ENCODE measurements at places on chromosomes 2 and 18.

DNA sequence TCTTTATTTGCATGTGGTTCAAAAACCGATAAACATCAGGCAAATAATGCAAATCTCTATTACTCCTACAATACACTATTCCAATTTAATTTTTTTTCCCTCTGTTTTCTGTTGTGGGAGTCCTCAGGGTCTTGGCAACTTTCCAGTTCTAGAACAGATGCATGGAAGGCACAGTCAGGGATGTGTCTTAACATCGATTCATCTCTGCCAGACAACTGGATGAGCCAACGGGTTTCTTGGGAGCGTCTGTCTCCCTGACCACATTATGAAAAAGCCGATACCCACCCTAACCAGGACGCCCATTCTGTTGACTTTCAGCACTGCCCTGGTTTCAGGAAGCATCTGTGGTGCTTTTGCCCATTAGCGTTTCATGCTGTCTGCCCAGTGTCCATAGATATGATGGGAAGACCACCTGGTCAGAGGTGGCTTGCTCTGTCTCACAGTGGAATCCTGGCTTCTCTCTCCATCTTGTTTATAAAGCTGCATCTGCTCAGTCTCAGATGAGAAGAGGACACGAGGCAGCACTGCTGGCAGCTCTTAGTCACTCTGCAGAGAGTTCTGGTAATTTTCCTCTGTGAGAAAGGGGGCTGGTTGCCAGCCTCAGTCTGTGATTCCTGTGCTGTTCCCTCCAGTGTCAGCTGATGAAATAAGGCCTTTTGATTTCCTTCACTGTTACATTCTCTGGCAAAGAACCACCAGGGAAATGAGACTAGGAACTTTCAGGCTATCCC lies 57.9 kb upstream of the KCNE4 start:
- DNase-seq = peak; percentile 31

DNA sequence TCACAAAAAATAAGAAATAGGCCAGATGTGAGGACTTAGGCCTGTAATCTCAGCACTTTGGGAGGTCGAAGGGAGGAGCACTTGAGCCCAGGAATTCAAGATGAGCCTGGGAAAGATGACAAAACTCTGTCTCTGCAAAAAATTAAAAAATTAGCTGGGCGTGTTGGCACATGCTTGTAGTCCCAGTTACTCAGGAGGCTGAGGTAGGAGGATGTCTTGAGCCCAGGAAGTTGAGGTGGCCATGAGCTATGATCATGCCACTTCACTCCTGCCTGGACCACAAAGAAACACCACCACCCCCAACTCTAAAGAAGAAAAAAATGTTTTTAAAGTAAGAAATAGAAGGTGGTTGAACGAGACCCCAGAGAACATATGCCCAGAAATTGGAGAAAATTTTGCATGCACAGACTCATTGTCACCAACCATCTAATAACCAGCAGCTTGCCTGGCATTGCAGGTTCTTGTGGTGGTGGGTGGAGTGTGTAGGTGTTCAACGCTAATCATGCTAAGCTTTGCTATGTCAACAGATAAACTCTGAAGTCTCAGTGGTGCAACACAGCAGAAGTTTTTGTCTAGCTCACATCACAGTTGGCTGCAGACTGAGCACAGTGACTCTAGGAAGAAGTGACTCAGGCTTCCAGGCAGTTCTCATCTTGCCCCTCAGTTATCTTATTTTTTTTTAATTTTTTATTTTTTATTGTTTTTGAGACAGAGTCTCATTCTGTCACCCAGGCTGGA lies 18.6 kb downstream of the ARL4C start:
- no peak for DNase-seq

DNA sequence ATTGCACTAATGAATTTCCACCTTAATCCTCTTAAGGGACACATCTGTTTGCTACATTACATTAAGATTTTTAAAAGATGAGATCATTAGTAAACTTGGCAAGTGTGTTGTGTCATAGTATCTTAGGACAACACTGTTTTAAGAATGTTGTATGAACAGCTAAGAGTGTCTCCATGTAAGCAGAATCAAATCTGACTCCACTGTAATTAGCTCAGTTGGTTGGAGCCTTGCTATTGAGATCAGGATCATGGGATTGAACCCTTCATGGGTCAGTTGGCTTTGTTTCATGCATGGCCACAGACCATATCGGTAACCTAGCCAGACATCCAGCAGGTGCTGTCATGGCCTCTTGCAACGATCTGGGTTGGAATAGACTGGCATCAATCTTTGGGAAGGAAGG lies 5.2 kb downstream of the FHOD3 start:
- no peak for DNase-seq

GRCh38 chr2:204715361-204715760 lies 170.1 kb downstream of the PARD3B start:
- no peak for DNase-seq

- no peak for DNase-seq
Measured at GRCh38 chr18:2970772-2971659, 41.9 kb downstream of the LPIN2 start.

DNA sequence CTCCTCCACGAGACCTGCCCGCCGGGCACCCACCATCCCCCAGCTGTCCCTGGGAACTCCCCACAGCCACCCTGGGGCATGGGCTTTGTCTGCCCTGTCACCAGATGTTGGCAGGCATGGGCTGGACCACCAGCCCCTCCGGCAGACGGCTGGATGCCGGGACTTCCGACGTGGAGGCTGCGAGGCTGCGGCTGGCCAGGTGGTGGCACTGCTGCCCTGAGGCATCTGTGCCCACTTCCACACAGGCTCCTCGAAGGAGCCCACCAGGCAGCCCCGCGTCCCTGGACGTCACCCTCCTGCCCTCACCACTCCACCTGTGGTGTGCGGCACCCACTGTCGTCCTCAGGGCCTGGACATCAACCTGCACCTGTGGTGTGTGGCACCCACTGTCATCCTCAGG lies 319.9 kb upstream of the SALL3 start:
- no peak for DNase-seq

DNA sequence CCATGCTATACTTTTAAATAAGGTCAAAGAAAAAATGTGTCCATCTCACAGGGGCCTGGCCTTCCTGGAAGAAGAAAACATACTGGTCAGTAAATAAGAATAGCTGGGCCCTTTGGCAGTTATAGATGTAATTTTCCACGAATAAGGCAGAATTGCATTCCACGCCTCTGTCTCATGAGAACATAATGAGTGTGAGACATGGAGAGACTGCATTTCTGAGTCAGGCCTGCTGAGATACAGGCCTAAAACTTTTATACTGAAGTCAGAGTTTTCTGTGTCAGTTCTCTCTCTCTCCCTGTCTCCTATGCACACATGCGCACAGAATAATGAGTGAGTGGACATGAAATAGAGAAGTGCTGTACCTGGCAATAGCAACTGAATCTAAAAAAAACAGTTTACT lies 20.4 kb upstream of the IL1R1 start:
- DNase-seq = no peak

DNA sequence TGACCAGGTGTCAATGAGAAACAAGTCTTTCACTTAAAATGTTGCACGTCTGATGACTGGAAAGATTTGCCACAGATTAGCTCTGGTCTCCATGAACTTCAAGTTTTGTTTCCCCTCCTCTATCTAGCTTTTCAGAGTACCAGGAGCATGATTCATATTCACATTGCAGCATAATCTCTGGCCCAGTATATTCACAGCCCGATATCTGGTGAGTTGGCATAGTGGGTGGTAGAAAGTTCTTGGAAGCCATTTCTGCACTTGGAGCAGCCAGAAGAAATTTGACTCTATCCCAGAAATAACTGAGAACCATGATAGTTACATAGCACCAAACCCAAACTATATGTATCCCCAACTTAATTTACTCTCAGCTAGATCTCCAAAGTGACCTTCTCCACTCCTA lies 503.9 kb downstream of the PID1 start:
- no peak for DNase-seq
